ENCODE measurements at places on chromosomes 3 and 15.

- DNase-seq: no peak
Observed at GRCh38 chr15:32880642-32881041, 162.8 kb downstream of the GREM1 start.

- no peak for DNase-seq
Observed at GRCh38 chr3:88346643-88347042, 196.9 kb downstream of the C3orf38 start.

- DNase-seq: no peak
Observed at GRCh38 chr3:114411811-114412803, 118.3 kb downstream of the TIGIT start.

DNA sequence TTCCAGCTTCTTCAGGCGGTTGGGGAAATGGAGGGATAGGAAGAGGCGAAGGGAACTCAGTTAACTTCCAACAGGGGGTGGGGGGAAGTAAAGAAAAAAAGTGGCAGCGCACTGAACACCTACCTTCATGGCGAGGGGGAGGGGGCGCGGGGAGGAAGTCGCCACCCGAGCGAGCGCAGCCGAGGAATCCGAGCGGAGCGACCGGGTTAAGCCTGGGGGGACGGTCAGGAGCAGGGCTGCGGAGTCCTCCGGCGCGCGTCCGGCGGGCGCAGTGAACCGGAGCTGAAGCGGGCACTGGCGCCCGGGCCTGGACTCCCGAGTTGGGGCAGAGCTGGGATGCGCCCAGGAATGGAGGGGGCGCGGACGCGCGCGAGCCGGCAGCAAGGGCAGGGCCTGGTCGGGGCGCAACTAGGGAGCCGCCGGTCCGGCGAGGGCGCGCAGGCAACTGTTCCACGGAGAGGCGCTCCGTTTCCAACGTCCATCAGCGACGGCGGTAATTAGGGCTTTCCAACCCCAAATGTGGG, at the start of gene WNT5A:
Gene WNT5A (minus strand): TSS at position 450 of the 524 bp plus-strand sequence. CDS start 321 bp downstream, at position 129.
- no peak for DNase-seq

DNA sequence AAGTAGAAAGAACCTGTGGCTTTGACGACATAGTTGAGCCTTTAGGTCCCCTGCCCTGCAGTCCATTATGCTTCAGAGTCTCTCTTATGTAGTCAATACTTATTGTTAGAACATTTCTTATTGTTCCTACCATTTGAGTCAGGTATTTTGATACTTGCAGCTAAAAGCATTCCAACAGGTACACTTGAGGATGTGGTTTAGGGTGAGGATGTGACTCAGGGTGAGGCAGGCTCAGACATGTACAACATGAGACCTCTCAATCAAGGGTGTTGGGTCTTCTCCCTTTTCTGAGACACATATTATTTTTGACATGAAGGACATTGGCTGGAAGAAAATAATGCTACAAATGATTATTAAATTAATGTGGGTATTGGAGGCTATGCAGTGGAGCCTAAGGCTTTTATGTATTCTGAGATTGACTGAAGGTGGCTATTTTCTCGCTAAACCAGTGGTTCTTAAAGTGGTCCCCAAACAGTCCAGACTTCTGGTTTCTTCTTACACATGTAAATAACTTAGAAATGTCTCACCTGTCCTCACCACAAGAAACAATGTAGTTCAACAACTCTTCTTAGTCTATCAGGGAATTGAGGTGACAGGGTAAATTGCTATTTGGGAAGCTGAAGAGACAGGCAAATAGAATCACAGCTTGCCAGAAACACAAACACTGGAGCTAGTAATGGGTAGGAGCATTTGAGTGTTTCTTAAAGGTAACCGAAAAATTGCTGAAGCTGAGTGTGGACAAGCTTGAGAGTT, 135.5 kb upstream of the ZPLD1 start:
- DNase-seq: no peak
